HS-5 (cell line): ENCODE measurements at places on chromosomes 5 and 9.
A peak's percentile ranks its signal among the peaks of the same experiment; 100 is the strongest.

GRCh38 chr9:38372762-38373619 is 19.5 kb upstream of the ALDH1B1 start:
- no peak for DNase-seq

GRCh38 chr5:94992325-94992724 is 292.6 kb downstream of the MCTP1 start:
- DNase-seq: no peak

DNA sequence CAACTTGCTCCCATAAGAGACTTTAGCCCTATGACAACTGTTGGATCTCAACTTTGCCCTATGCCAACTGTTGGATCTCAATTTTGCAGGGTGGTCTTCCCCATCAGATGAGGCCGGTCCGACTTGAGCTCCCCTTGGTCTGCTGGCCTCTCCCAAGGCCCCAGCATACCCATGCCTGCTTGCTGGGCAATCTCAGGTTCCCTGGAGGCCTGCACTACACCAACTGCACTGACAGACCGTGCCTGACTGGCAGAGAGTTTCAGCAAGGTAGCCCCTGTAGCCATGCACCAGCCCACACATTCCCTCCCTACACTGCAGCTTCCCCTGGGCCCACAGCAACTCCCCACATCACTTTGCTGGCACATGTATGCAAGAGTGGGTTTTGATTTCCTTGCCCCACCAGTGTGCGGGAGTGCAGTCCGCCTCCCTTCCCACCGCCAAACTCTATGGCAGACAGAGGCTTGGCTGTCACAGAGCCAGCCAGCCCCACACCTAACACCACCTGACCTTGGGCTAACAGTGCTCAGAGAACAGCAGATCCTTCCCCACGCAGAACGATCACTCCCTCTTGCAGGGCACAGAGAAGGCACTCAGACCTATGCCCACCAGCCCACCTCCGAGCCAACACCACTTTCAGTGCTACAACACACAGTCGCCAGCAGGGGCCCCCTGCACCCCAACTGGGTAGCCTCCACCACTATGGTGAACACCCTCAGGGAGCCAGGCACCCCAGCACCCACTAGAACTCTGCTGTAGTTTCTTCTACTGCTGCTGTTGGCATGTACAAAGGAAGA is 279.9 kb upstream of the COX7C start:
- DNase-seq: no peak

- DNase-seq: no peak
Observed at GRCh38 chr5:71783891-71784290, 64.8 kb downstream of the CARTPT start.

DNA sequence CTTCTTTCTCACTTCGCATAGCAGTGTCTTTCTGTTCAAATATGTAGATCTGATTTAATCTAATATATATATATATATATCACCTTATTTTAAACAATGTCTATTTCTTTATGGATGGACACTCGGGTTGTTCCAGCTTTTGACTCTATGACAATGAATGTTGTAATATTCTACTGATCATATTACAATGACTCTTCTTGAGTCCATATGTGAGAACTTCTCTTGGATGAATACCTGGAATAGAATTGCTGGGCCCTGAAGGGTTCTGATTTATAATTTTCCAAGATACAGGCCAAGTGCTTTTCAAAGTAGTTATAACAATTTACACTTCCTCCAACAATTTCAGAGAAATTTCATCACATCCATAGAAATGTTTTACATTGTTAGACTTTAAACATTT is 28.8 kb downstream of the NTRK2 start:
- no peak for DNase-seq

DNA sequence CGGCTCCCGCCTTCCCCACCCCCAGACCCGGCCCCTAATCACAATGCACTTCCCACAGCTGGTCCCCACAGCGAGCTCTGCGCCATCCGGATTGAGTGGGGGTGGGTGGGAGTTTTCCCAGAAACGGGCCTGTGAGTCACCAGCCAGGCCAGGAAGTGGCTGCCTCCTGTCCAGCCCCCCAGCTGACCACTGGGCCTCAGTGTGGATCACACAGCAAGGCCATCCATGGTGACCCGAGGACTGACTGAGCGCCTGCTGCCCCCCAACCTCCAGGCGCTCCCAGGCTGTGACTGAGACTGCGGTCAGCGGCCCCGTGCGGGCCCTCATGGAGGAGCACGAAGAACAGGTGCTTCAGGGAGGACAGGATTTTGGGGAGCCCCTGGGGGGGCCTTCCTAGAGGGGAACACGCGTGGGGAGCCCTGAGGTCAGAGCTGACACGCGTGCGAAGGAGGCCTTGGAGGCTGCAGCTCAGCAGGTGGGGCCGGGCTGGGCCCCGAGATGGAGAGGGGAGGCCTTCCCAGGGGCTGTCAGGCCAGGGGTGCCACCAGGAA is 48.3 kb upstream of the EGFL7 start:
- DNase-seq: no peak

DNA sequence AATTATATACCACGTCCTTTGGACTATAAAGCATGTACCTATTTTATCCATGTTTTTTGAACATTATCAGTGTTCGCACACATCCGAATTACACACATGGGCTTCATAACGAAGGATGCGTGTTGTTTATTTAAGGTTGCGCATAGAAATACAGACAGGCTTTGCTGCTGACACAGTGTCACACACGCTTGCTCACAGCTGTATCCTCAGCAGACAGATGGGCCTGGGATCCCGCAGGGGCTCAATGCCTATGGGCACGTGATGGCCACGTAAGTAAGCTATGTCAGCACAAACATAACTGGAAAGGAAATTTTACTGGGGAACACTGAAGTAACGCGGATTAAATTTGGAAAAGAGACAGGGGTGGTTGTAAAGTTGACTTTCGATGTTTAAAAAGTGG is 76.6 kb downstream of the OTULIN start:
- DNase-seq: no peak

GRCh38 chr5:128252196-128252595 is 168.6 kb downstream of the SLC12A2 start:
- no peak for DNase-seq

GRCh38 chr5:112628214-112628980 is 109.3 kb upstream of the APC start:
- DNase-seq: no peak

DNA sequence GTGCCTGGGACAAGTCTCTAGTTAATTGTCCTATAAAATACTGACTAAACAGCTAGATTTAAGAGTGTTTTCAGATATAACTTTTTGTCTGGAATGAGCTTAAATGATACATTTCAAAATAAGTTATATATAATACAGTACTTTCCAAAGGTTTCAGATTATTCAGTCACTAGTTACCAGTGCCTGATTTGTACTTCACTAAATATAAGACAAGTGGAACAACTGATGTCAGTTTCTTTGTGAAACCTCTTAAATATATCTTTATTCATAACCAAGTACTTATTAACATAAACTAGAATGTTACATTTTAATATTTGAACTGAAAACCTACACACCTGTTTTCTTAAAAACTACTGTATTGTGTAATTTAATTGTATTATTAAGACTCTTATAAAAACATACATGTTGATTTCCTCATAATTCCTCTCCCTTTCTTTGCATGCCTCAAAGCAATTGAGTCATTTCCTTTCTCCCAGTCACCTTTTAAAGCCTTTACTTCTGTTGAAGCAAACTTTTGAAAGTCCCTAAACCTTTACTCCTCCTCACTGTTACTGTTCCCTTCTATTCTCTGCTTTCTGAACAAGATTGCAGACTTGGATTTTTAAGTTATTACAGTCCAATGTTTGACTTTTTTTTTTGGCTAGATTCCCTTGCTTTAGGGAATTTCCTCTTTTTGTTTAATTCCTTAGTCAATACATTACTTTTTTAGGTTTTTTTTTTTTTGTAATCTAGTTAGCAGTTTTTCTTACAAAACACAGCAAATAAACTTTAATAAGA is 8.7 kb upstream of the SEMA6A start:
- DNase-seq: no peak

- peak; percentile 28 for DNase-seq
Observed at GRCh38 chr5:54832045-54832444, 153.3 kb downstream of the ESM1 start.

- DNase-seq: peak; percentile 19
Observed at GRCh38 chr5:111580956-111581355, 68.6 kb upstream of the STARD4 start.

DNA sequence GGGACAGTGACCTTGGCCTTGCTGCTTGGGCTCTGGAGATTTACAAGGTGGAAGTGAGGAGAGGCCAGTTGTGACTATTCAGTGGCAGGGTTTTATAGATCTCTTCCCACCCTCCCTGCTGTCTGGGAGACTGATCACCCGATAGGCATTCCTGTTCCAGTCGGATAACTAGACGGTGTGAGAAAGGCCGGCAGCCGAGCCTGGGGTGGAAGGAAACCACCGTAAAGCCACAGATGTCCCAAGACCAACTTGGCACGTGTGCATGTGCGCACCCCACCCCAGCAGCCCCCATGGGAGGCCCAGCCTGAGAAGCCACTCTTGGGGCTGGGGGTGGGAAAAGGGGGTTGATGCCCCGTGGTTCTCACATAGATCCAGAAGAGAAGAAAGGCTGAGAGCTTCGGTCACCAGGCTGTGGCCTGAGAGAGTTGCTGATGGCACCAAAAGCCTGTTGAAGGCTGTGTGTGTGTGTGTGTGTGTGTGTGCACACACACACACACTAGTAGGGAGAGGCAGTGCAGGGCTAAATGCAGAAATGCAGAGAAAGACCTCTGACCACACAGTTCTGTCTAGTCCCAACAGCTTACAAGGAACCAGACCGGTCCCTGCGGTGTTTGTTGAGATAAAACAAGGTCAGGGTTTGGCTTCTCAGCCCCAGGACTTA is 225.8 kb downstream of the FANCC start:
- no peak for DNase-seq

- DNase-seq: no peak
Observed at GRCh38 chr5:78760366-78760765, 111.8 kb upstream of the LHFPL2 start.

DNA sequence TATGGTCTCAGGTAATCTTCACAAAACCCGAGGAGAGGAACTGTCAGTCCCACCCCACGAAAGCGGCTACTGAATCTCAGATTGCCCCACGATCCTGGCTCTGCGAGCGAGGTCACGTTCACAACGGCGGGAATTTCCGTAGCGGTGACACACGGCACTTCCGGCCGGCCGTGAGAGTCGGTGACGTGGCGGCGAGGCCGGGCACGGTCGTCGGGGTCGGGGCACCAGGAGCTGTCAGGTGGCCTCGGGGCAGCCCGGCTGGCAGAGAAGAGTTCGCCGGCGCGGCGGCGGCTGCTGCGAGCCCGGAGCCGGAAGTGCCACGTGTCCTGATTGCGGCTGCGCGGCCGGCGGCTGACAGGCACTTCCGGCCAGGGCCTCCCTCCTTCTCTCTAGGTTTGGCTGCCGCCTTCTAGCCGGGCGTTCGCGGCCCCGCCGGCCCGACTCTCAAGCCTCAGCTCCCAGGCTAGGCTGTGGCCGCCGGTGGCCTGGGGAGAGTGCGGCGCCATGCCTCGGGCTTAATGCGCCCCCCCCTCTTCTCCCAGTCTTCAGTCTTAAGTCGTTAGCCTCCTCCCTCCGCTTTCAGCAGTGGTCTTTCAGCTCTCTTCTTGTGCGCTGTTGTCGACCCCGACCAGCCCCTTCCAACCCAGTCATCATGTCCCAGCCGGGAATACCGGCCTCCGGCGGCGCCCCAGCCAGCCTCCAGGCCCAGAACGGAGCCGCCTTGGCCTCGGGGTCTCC is at the start of gene SEC24A:
Gene SEC24A (plus strand): TSS at position 361 of the 738 bp plus-strand sequence. CDS start 292 bp downstream, at position 653.
- peak; percentile 74 for DNase-seq

DNA sequence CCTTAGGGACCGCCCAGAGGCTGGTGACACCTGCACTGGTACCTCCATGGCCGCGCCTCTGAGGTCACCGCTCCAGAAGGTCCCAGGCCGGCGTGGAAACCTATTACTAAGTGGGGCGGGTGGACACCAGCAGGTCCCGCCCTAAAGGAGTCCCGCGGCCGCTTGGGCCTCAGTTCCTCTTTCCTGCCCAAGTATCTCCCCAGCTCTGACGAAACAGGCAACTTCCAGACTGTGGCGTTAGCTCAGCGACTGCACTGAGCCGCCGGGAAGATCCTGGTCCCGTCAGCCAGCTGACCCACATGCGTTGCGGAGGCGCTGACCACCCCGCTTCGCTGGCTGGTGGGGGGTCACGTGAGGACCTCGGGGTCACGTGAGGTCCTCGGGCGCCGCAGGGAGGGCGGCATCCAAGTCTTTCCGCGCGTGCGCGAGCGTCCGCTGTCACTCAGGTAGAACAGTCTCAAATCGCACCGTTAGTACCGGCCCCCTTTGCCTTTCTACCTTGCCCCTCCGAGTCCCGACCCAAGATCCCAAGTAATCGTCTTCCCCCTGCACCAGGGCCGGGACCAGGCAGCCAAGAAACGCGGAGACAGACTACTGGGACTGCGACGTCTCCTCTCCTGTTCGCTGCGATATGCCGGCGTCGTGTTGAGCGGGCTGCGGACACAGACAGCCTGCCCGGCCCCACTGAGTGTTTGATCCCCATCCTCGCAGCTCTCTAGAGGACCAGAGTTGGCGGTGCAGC is 53.7 kb upstream of the KDM4C start:
- DNase-seq: peak; percentile 33

DNA sequence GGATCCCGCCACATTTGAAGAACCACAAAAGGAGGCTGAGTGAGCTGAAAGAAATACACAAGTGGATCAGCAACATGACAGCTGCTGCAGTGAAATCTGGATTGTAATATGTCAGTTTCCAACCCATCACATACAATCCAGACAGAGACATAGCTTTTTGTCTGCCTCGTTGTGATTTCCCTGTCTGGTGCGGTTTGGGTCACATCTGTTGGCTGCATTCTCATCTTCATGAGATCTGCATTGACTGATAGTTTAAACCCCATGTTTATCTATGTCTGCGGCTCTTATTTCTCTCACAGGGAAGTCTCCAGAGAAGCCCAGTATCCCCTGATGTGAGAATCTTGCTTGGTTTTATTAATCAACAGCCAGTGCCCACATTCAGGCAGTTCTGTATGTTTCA is 403.1 kb upstream of the ZNF608 start:
- DNase-seq: no peak

DNA sequence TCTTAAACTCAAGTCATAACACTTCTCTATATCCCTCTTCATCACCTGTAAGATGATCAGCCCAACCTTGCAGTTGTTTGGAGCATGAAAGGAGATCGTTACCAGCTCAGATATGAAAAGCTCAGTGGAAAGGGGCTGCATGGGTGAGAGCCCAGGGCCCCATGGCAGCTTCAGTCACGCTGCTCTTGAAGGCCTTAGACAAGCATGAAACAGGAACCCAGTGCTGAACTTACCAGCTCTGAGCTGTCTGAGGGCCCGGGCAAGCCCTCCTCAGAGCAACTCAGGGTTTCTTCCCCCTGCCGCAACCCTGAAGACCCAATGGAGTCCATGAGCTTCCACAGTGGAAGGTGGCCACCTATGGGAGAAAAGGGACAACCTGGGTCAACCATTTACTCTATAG is 3.3 kb downstream of the HK3 start:
- no peak for DNase-seq

GRCh38 chr9:126827227-126827626 is 22.4 kb downstream of the ZBTB43 start:
- DNase-seq: no peak

GRCh38 chr9:107888773-107889227 is 399.2 kb upstream of the KLF4 start:
- no peak for DNase-seq

DNA sequence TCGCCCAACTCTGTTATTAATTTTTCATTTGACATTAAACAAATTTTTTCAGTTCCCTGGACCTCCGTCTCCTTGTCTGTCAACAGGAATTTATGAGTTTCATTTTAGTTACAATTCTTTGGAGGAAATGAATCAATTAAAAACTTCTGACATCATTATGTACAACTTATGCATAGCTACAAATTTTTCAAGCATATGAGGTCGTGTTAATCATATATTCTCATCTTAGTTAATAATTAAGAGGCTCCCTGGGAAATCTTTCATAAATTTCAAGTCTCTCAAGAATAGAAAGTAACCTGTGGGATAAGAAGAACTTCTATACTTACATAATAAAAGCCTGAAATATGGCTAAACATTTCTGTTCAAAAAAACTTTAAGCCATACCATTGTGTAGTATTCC is 3.4 kb downstream of the UGT3A1 start:
- DNase-seq: no peak
